Panc1 (cell line): ENCODE measurements at places on chromosomes 3 and 15.
A peak's percentile ranks its signal among the peaks of the same experiment; 100 is the strongest.

DNA sequence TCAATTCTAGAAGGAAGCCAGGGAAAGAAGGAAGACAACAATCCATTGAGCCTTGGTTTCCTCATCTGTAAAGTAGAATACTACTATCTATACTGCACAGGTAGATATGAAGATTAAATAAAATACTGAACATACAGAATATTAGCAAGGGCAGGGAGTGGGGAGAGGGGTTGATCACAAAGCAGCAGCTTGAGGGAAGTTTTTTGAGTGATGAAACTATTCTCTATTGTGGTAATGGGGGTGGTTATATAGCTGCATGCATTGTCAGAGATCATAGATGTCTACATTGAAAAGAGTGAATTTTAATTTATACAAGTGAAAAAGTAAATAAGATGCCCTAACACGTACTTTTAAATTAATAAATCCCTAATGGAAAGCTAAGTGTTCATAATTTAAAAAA lies 242.6 kb upstream of the LRTM1 start:
- no peak for DNase-seq

DNA sequence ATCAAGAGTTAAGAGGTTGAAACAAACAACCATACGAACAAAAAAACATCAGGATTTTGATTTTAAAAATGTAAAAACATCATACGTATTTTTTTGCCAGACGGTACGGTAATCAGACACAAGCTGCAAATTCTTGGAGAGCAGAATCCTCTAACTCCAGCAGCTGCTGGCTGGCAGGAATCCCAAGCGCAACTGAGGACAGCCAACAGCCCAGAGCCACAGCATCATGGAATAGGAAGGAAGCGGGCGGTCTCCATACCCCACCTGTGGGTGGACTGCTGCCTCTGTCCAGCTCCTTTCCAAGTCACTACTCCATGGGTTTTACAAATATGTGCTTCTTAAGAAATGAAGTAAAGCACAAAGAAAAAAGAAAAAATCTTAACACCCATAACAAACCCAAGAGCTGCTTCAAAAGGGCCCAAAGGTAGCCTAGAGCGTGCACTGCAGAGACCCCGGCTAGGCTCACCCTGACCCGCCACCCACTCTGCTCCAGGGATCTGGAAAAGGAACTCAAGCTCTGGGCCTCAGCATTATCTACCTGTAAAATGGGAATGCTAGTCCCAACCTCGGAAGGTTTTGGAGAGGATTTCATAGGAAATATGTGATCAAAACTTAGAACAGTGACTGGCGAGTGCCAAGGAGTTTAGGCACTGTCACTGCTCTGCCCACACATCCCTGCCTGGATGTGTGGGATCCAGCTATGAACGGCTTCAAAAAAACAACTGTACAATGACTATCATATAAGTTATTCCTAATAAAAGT lies 33.4 kb downstream of the ZXDC start:
- DNase-seq = no peak

DNA sequence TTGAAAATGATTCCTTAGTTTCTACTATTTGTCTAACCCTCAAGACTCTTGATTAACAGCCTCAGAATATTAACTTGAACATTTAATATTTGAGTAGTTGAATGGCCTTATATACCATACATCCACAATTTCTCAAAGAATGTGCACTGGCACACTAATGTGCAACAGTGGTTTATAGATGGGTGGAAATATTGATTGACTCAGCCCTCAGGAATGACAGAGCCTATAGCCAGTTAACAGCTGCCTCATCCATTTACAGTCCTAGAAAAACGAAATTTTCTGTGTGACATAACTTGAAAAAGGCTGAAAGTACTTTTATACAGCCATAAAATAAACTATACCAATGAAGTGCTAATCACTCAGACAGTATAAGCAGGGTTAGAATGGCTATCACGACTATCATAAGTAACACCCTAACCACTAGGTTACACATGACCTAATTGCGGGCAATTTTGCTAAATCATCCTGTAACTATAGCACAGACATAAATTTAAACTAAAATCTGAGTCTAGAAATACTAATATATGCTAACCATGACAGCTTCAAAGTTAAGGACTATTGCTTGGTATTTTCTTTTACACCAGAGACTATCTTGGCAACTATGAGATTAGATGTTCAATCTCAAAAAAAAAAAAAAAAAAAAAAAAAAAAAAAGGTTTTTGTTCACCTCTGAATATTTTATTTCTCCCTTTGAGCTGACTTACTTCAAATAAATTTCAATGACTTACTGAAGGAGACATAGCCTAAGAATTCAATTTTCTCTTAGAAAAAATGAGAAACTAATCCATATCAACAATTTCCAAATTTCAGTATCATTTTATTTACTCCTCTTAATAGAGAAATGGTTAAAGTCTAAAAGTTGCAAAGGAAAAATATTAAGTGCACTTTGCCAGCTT lies 9.3 kb downstream of the SECISBP2L start:
- no peak for DNase-seq

DNA sequence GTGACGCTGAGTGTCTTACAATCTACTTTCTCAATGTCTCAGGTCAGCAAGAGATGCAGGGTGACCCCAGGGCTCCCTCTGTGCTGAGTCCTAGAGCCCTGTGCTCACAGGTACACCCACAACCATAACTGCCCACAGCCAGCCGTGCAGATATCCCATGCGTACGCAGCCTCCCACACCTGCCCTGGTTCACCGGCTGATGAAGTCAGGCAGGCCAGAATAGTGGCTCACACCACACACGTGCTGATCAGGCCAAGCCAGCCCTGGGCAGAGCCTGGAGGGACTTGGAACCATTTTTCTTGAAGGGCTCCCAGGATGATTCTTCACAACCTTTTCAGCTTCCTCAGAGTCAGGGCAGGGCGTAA lies 63.6 kb upstream of the RPL32 start:
- no peak for DNase-seq

- DNase-seq = no peak
These were observed 147.0 kb downstream of the NECTIN3 start for GRCh38 chr3:111218615-111219014.

- DNase-seq = peak; percentile 56
These were observed 65.5 kb downstream of the GALK2 start for GRCh38 chr15:49235446-49236124.
